ENCODE measurements at places on chromosomes 7 and 10. TPM values are rescaled to one million over a fixed set of nuclear protein-coding genes. Genes with fewer than 3 reads are reported as not detected.

GRCh38 chr10:27360581-27361172, 120.1 kb upstream of the ACBD5 start:
- H3K4me1 ChIP-seq, result no peaks in the 10 kb centered on the region
- no peaks in the 10 kb centered on the region for H3K27me3 ChIP-seq
- peak; percentile 80 for DNase-seq
- H3K36me3 ChIP-seq, result no peaks in the 10 kb centered on the region

GRCh38 chr7:144384071-144384470, 19.4 kb downstream of the NOBOX start:
- peak overlapping the region; percentile 8 for H3K27ac ChIP-seq
- DNase-seq, result no peak
- H3K27me3 ChIP-seq, result no peaks in the 10 kb centered on the region
- peaks cover 17% of the 10 kb centered on the region for H3K36me3 ChIP-seq

DNA sequence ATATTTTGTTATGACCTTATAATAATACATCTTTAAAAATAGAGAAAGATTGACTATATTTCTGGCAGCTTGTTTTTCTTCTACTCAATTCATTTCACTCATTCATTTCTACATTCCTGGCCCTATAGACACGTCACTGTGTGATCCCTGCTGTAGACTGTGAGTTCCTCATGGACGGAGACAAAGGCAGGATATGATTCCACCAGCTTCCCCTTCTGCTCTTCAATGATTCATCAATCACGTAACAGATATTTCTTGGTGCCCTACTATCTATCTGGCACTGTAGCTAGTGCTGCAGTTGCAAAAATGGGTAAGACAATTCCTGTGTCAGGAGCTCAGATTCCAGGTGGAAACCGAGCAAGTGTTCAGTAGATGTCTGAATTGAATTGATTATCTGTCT, 415.0 kb downstream of the SFMBT2 start:
- H3K4me1 ChIP-seq, result peaks cover 13% of the 10 kb centered on the region
- DNase-seq, result no peak
- no peaks in the 10 kb centered on the region for H3K27me3 ChIP-seq

Gene MMP21
- not detected for total RNA-seq

Gene GFRA1
- 5.1 TPM for total RNA-seq
